ENCODE measurements at places on chromosomes 16 and 17.
A peak's percentile ranks its signal among the peaks of the same experiment; 100 is the strongest.

- no peak for DNase-seq
These were observed 318.3 kb upstream of the CCL2 start for GRCh38 chr17:33936764-33937163.

- no peak for DNase-seq
These were observed 737.5 kb downstream of the KCNJ2 start for GRCh38 chr17:70906808-70907207.

- no peak for DNase-seq
These were observed 914.9 kb downstream of the KCNJ2 start for GRCh38 chr17:71084219-71084618.

DNA sequence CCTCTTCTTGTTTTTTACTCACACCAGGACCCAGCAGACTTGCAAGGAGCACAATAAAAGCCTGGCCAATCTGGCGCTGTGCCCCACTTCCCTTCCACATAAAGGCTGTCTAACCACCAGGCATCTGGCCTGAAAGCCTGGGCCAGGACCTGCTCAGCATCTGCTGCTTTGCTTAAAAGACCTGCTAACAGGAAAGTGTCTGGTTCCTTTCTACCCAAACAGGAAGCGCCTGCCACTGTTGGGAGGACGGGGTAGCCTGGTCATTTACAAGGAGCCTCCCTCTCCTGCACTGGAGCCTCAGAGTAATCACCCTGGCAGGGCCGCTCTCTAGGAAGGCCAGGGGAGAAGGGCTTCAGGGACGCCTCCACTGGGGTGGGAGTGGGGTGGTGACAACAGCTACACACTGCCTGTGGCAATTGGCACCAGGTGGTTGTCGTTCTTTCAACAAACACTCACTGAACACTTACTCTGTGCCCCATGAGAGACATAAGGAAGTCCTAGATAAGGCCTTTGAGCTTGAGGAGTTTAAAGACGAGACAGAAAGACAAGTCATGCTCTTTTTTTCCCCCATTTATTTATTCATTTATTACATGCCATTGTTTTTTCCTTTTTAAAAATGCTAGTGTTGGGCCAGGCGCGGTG, 6.3 kb upstream of the MMP28 start:
- DNase-seq, result peak; percentile 64

GRCh38 chr16:81940781-81941560, 70.3 kb downstream of the SDR42E1 start:
- DNase-seq, result no peak
